Endothelial cell of umbilical vein (primary cell): ENCODE measurements at places on chromosomes 16 and 17.

DNA sequence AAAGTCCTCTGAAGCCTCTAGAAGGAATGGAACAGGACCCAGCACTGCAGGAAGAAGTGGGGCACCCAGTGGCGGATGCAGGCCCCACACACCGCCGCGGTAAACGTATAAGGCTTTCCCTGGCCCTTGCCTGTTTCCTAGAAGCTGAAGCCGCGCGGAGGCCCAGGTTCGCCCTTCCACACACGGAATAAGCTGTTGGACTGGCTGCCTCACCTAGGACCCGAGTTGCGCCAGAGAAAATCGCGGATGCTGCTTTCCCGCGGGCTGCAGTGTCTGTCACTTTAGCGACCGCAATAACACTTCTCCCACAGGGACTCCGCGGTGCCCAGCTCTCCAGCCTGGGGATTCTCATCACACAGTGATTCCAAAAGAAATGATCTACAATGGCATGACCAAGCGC is 1736.9 kb downstream of the TP53TG3F start:
- DNase-seq = no peak

- DNase-seq = peak; percentile 49
Measured at GRCh38 chr16:88455610-88456355, 2.7 kb downstream of the ZFPM1 start.

DNA sequence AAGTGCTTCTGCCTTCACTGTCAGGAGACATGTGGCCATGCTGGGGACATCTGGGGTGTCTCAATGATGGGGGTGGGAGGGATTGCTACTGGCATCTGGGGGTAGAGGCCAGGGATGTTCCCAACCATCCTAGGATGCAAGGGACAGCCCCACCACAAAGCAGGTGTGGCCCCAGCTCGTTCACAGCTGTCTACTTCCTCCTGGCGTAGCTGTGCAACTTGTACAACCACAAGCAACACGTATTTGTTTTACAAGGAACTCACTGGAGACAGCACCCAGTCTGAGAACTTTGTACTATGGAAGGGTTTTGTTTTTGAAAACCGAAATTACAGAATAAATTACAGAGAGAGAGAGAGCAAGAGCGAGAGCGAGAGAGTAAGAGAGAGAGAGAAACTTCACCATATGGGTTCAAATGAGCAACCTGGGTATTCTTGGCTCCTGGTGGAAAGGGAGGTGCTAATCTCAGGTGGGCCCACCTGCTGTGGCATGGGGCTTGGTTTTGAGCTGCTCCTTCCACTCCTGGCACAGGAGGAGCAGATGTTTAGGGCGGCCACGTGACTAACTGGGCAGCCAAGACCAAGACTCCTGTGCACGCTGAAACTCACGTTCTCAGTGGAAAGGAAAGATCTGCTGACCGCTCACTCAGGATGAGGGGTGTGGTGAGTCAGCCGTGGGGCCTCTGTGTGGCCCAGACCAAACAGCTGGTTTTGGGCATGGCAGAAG is 17.5 kb upstream of the TNFRSF13B start:
- no peak for DNase-seq

GRCh38 chr16:78571434-78571833 is 472.0 kb downstream of the WWOX start:
- no peak for DNase-seq

- no peak for DNase-seq
Measured at GRCh38 chr16:70711211-70712031, 25.6 kb upstream of the MTSS2 start.

GRCh38 chr17:37160944-37161343 is 212.2 kb downstream of the AATF start:
- DNase-seq = peak; percentile 60

DNA sequence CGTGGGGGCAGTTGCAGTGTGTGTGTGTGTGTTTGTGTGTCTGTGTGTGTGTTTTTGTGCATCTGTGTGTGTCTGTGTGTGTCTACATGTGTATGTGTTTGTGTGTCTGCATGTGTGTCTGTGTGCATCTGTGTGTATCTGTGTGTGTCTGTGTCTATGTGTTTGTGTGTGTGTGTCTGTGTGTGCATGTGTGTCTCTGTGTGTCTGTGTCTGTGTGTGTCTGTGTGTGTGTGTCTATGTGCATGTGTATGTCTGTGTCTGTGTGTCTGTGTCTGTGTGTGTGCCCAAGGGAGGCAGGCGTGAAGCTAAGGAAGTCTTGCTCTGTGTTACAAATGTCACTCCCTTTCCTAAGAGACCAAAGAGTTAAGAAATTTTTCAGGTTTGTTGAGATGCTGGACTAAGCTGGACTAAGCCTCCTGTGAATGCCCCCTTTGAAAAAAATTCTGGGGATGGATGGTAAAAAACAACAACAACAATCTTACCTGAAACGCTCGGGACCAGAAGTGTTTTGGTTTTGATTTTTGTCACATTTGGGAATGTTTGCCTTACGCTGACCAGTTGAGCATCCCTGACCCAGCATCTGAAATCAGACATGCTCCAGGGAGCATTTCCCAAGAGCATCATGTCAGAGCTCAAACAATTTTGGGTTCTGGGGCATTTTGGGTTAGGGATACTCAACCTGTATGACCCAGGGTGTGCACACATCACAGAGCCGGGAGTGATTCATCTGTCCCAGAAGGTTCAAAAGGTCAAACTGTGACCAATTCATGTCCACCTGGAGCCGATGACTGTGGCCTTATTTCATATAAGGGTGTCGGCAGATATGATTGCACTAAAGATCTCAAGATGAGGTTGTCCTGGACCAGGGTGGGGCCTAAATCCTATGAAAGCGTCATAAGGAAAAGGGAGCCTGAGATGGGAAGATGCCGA is 48.6 kb upstream of the ZNF469 start:
- DNase-seq = no peak

GRCh38 chr17:3738562-3739295 is 15.0 kb downstream of the HASPIN start:
- no peak for DNase-seq

DNA sequence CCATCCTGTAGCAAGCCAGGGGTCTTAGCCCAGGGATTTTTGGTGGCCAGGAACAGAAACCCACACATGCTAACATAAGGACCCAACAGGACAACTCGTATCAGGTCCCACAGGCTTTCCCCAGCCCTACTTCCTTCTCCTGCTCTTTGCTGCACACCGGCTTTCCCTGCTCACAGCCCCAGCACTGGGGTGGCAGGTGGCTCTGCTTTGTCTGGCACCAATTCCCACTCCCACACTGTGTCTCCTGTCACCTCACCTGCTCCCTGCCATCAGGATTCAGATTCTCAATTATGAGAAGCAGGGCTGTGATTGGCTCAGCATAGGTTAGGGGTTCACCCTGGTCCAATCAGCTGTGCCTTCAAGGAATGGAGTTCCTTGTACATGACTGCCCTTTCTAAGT is 94.1 kb downstream of the TMEM132E start:
- no peak for DNase-seq

DNA sequence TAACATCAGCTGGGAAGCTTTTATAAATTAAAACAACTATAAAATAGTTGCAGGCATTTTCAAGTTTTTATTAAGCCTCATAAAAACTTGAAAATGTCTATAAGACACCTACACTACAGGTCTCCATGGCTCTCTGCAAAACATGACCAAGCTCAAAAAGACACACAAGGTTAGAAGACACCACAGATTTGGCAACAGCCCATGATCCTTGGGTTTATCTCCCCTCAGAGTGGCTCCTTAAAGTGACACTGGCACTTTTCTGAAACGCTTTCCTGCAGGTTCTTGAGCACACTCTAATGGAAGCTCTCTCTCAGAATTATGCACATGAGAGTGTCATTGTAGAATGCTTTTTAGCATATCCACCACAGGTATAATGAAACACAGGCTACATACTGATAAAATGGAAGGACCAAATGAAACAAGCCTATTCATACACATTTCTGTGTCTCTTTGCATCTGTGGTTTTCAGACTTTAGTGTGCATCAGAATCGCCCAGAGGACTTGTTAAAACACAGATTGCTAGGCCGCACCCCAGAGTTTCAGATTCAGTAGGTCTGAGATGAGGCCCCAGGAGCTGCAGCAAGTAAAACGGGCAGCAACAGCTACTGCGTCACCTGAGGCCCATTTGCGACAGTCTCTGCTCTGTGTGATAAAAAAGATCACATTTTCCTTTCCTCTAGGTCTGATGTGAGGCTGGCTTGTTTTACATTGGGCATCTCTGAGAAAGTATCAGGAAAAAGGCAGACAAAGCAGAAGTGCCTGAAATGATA is 75.0 kb upstream of the WSB1 start:
- no peak for DNase-seq

GRCh38 chr16:11128211-11129141 is 127.5 kb downstream of the SOCS1 start:
- no peak for DNase-seq

- peak; percentile 87 for DNase-seq
Measured at GRCh38 chr17:2214929-2215615, 88.5 kb downstream of the SMG6 start.

DNA sequence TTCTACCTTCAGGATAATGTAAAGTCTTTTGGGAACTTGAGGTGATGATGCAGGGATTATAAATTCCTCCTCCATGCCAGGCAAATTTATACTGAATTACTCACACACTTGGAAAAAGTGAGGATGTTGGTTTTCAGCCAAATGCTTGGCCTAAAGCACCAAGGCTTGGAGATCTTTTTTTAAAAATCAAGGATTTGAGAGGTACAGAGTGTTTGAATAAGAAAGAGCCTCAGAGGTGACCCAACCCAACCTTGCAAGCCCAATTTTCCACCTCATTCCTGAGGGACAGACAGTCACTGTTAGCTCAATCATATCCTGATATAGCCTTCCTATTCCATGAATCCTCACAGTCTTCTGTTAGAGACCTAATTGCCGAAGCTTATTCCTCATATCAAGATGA is 14.0 kb downstream of the GRIN2A start:
- no peak for DNase-seq

DNA sequence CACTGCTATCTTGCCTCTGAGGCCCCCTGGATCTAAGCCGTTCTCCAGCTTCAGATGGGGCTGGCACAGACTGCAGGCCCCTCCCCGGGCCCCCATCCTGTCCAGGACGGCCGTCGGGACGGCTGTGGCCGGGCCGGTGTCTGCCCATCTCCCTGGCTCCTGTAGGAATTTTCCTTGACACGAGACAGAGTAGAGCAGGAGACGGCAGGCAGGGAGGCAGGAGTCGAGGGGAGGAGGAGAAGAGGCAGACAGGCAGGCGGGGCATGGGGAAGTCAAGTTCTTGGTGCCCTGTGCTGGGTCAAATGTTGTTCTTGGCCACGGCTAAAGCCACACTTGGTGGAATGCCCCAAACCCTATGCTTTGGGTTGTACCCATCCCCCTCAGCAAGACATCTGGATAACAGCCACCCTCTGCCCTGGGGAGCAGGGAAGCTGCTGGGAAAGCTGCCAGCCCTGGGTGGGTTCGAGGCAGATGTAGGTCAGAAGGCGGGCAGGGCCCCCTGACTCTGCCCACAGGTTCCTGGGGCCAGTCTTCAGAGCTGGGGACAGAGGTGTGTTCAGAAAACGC is 4.0 kb downstream of the C1QTNF1 start:
- DNase-seq = no peak

DNA sequence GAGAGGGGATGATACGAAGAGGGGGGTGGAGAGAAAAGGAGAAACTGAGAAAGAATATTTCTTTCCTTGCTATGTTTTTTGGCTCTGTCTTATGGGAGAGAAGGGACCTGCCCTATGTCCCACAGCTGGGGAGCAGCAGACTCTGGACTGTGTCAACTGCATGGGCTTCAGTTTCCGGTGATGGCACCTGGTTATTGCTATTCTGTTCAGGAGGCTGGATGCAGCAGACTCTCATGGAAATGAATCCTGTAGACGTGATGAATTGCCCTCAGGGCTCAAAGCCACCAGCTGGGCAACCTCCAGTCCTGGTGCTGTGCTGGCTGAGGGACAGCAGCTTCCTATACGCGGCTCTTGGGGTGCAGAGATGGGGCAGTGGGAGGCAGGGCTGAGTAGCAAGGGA is 121.2 kb downstream of the HAPSTR1 start:
- DNase-seq = no peak

- DNase-seq = no peak
Measured at GRCh38 chr17:77326636-77327035, 185.9 kb downstream of the SEC14L1 start.

GRCh38 chr16:3909791-3910583 is 29.5 kb upstream of the CREBBP start:
- no peak for DNase-seq

- no peak for DNase-seq
Measured at GRCh38 chr16:88686062-88686438, 257 bp downstream of the SNAI3 start.

GRCh38 chr17:51650202-51650601 is 389.9 kb downstream of the UTP18 start:
- no peak for DNase-seq

- DNase-seq = no peak
Measured at GRCh38 chr16:88381820-88382451, 823 bp upstream of the ZNF469 start.

DNA sequence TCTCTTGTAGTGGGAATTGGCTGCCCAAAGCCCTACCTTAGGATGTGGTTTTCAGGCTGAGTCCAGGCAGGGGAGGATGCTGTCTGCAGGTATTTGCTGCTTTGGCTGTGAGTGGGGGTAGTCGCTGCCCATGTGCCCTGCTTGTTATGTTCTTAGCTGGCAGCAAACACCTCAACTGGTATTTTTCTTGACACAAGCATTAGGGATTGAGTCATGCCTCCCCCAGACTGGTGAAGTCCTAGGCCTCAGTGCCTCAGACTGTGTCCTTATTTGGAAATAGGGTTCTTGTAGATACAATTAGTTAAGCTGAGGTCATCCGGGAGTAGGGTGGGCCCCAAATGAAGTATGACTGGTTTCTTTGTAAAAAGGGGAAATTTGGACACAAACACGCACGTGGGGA is 808.3 kb upstream of the EEF2KMT start:
- DNase-seq = no peak

- no peak for DNase-seq
Measured at GRCh38 chr16:56626685-56627084, 1.1 kb downstream of the MT1E start.

GRCh38 chr17:13601776-13602551 is at the start of gene HS3ST3A1:
TSS of gene HS3ST3A1 (minus strand) at chr17:13601929. CDS start at chr17:13601129, 800 bp downstream.
- DNase-seq = no peak

DNA sequence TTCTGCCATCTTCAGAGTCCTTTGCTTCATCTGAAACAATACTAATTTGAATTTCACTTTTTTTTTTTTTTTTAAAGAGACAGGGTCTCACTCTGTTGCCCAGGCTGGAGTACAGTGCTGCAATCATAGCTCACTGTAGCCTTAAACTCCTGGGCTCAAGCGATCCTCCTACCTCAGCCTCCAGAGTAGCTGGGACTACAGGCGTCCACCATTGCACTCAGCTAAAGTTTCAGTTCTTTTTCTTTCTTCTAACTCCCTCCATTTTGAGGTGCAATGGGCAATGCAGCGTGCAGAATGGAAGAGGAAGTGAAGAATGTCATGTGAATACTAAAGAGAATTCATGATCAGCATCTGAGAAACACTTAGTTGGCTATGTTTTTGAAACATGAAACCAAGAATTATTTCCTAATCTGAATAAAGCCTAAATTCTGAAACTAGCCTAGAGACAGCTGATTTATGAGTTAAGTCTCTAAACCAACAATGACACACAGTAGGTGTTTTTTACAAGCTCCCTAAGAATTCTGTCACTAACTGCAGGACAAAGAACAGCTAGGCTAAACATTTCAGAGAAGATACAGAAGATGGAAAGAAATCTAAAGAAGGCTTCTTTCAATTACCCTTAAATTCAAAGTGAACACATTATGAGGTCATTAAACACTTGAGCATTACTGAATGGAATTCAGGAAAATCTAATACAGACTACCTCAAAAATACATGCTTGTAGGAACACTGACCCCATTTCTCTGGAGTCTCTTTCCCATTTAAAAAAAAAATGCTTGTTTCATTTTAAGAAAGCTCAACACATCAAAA is 21.0 kb downstream of the SNN start:
- DNase-seq = no peak
